ENCODE measurements at places on chromosomes 4 and X.

DNA sequence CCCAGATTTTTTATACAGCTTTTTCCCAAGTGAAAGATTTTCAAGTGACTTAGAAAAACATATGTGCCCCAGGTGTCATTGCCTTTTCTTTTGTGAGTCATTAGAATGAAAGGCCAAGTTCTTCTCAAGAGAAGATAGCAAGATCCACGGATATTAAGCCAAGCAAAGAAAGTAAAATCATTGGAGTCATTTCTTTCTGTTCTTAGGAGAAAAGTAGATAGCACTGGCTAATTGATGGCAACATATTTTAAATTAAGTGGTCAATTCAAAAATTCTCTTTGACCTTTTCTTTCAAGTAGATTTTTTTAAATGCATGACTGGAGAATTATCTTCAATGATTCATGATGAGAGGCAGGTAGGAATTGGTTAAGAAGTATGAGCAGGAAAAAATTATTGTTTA is 94.4 kb downstream of the HHIP start:
- DNase-seq, result no peak

DNA sequence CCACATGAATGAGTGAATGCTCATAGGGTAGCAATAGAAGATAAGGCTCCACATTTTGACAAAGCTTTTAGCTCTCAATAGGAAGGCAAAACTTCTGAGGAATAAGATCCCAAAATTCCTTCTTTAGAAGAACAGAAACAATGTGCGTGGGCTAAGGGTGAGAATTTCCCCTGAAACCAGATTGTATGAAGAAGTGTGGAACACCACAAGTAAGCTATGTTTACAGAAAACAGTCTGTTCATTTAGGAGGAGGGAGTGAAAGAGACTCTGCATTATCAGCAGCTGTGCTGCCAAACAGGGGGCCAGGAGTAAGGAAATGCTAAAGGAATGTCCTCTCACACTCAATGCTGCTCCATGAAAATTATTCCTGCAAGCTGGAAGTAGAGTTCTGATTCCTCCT is 851.6 kb downstream of the CENPC start:
- no peak for DNase-seq

DNA sequence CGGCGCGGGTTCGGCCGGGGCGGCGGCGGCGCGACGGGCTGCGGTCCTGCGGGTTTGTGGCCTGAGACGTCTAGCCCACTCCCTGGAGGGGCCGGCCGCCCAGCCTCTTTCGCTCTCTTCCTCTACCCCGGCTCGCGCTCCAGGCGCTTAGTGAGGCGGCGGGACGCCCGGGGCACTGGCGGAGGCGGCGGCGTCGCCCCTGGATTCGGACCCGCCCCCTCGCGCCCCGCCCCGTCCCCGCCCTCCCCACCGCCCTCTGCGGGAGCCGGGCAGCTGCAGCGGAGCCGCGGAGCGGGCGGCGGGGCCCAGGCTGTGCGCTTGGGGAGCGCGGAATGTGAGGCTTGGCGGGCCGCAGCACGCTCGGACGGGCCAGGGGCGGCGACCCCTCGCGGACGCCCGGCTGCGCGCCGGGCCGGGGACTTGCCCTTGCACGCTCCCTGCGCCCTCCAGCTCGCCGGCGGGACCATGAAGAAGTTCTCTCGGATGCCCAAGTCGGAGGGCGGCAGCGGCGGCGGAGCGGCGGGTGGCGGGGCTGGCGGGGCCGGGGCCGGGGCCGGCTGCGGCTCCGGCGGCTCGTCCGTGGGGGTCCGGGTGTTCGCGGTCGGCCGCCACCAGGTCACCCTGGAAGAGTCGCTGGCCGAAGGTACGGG is at the start of gene BMP2K:
Gene BMP2K, plus strand, starts transcription at position 272 of the 650 bp plus-strand sequence. Its CDS starts 194 bp downstream, at position 466.
- DNase-seq, result peak; percentile 73

DNA sequence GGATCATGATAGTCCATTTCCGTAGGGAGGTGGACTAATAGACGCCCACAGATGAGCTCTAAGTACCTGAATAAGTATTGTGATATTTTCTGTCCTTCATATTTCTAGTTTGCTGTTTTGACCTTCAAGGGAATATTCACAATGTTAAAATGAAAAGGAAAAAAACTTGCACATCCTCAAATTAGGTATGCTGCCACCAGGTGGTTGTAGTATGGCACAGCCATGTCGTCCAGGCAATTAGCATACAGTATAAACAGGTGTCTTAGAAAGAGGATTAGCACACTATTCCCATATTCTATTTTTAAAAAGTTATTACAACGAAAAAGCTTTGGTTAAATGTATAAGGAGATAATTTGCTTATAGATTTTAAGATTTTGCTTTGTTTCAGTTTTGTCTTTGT is 802.0 kb downstream of the RPA4 start:
- DNase-seq, result peak; percentile 3

DNA sequence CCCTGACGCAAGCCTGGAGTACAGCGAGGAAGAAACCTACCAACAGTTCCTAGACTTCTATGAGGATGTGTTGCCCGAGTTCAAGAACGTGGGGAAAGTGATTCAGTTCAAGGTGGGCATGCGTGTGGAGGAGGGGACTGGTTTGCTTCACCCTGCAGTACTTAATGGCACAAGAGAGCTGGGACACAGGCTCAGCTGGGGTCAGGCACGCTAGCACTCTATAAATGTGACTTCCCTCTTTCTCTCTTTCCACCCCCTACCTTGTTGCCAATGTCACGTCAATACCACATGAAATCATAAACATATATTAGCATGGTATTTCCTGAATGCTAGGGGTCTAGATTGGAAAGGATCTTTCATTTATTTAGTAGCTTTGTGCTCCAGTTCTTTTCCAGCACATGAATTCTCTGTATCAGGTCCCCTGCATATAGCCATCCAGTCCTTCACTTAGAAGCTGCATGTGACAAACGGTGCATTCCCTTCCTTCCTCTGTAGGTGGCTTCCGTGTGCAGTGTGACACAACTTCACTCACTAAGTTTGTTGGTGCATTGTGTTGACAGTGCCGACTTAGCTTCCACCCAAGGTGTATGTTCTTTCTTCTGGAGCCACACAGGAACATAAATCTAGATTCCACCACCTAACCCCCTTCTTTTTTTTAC is 25.6 kb downstream of the ZRSR2 start:
- no peak for DNase-seq
